Panc1 (cell line): ENCODE measurements at places on chromosomes 3 and 15. TPM values are rescaled to one million over a fixed set of nuclear protein-coding genes. Genes with fewer than 3 reads are reported as not detected.

DNA sequence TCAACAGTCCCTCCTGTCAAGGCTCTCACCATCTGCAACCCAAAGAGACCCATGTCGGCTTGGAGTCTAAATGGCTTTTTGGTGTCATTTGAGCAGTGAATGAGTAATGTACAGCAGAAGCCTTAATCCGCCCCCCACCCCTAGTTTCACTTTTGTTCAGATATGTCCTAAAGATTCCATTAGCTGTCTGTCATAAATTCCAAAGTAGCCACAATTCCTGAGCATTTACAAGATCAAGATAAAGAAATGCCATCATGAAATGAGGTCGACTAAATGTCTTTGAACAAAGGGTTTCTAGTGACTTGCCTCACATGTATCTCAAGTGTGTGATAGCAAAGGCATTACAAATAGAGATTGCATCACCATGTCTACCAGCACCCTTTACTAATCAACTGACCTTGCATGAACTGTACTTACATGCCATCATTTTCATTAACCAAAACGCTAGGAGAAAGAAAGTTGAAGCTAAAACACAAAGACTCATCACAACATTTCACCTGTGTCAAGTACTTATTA, 123.8 kb upstream of the PHLDB2 start:
- no peak overlapping the region for H3K27ac ChIP-seq
- no peaks in the 10 kb centered on the region; the same call in 1 of the 2 replicates for H3K36me3 ChIP-seq
- H3K27me3 ChIP-seq: no peaks in the 10 kb centered on the region
- no peak overlapping the region for H3K4me3 ChIP-seq
- no peak for DNase-seq
- peaks cover 2% of the 10 kb centered on the region; the same call in 1 of the 2 replicates for H3K4me1 ChIP-seq

DNA sequence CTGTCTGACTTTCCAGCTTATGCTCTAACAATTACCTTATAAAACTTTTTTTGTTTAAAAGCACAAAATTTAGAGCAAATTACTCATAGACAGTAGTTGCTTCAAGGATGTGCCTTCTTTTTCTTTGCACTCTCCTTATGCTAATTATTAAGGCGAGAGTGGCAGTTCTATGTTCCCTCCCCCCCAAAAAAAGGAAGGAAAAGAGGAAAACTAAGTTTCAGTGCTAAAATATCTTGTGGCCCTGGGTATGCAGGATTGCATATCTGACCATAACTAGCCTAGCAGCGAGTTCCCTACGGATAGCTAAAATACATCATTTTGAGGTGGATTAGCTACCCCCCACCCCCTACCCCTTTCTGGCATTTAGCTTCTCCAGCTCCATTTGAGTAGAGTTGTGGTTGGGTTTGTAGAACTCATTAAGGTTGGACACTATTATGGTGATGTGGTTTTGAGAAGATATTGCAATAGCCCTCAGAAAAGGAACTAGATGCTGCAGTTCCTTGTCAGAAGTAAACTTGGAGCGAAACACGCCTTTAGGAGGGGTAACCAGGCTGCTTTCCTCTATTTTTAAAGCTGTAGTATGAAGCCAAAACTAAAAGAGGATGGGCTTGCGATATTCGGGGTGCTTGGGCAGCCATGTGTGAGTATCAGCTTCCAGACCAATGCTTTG, 174.6 kb downstream of the AKAP13 start:
- no peaks in the 10 kb centered on the region; the same call in 1 of the 2 replicates for H3K36me3 ChIP-seq
- H3K4me3 ChIP-seq: no peak overlapping the region
- no peak for DNase-seq
- no peak overlapping the region for H3K27ac ChIP-seq
- no peaks in the 10 kb centered on the region for H3K4me1 ChIP-seq

Gene CAMK2N2
- 5.7 TPM for total RNA-seq

DNA sequence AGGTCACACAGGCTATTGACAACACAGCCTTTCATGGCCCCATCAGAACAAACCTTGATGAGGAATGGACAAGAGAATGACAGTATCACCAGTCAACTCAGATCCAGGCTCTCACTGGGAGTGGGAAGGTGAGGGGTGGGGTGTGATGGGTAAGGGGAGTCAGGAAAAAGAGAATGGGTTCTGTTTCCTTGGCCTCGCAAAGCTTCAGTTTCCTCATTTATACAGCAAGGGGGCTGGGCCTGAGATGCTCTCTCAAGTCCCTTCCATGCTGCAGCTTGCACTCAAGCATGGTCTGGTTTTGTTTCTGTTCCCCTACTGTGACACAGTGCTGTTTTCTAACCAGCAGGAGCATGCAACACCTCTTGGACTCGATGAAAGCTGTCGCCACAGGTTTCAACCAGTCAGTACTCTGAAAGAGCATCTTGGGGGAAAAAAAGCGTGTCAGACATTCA, 65.7 kb upstream of the IL12A start:
- no peaks in the 10 kb centered on the region for H3K4me1 ChIP-seq
- H3K36me3 ChIP-seq: no peaks in the 10 kb centered on the region
- H3K27me3 ChIP-seq: no peaks in the 10 kb centered on the region
- no peak overlapping the region for H3K4me3 ChIP-seq
- no peak overlapping the region for H3K27ac ChIP-seq

DNA sequence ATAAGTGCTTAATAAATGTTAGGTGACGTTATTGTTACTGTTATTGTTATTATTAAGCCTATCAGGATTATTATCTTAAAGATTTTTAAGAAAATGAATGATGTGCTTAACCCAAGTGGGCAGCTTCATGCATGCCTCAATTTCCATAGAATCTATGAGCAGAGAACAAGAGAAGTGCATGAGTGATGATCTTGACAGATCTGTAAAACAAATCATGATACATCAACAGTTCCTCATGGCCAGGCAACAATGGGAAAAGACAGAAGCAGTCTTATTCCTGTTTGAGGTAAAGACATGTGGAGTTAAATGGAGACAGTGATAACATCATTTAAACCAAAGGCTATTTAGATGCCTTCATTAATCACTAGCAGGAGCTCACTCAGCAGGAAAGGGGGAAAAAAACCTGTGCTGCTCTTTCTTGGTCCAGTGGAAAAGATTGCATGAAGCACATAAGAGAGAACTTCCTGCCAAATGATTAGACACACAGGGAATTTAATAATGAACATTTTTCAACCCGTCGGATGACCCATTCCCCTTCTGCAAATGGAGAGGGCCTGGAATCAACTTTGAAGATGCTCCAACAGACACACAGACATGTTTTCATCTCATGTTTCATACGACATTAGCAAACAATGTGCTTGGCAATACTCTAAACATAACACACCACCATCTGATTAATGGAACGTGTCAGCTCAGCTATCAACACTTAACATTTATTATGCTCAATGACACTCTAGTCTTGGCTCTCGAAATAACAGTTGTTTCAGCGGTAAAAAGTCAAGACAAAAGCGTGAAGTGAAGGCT, 212.2 kb upstream of the LRRN1 start:
- no peaks in the 10 kb centered on the region for H3K4me1 ChIP-seq
- H3K36me3 ChIP-seq: no peaks in the 10 kb centered on the region
- no peak for DNase-seq
- H3K27me3 ChIP-seq: no peaks in the 10 kb centered on the region
